ENCODE measurements at places on chromosomes 16 and 17. TPM values are rescaled to one million over a fixed set of nuclear protein-coding genes. Genes with fewer than 3 reads are reported as not detected.

The CD300H gene
- not detected for total RNA-seq

The PRSS33 gene
- total RNA-seq, result 0.73 TPM

The SLC13A2 gene
- not detected for total RNA-seq

The VTN gene
- 0.25 TPM for total RNA-seq

The SOX8 gene
- total RNA-seq, result 3.0 TPM

The GRB7 gene
- total RNA-seq, result 8.0 TPM

- no peak for DNase-seq
Observed at GRCh38 chr17:57587193-57587969, 157.7 kb downstream of the CCDC182 start.

- no peak for DNase-seq
Observed at GRCh38 chr16:23333034-23333579, 31.0 kb downstream of the SCNN1B start.

DNA sequence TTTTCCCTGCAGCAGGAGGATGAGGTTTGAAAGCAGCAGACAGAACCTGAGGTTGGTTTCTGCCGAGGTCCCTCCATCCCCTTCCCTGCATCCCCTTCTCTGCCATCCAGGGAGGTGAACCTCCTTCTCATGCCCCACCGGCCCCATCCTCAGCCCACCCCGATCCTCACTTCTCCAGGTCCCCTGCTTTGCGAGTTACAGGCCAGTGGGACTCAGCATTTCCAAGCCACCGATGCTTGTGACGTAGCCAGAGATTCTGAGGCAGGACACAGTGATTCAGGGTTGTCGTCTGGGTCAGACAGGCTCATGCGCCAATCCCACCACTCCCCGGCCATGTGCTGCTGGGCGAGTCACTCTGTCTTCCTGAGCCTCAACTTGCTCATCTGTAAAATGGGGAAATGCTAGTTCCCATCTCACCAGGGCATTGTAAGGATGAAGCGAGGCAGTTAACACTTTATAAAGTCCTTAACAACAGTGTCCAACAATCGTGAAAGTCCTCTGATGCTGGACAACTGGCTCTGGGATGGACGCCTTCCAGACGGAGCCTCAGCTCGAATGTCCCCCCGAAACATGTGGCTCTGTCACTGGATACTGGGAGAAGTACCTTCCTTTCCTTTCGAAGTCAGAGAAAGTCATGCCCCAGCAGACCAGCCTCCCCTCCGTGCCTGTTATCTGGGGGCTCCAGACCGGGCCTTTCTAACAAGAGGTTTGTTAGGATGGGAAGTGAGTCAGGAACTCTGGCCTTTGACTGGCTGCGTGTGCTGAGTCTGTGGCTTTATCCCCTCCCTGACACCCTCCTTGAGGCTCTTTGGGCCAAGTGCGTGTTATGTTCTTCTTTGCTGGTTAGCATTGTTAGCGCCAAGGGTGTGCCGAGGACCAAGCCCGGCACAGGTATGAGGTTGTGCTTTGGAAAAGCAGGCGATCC, 21.9 kb downstream of the SEC14L5 start:
- no peak for DNase-seq

DNA sequence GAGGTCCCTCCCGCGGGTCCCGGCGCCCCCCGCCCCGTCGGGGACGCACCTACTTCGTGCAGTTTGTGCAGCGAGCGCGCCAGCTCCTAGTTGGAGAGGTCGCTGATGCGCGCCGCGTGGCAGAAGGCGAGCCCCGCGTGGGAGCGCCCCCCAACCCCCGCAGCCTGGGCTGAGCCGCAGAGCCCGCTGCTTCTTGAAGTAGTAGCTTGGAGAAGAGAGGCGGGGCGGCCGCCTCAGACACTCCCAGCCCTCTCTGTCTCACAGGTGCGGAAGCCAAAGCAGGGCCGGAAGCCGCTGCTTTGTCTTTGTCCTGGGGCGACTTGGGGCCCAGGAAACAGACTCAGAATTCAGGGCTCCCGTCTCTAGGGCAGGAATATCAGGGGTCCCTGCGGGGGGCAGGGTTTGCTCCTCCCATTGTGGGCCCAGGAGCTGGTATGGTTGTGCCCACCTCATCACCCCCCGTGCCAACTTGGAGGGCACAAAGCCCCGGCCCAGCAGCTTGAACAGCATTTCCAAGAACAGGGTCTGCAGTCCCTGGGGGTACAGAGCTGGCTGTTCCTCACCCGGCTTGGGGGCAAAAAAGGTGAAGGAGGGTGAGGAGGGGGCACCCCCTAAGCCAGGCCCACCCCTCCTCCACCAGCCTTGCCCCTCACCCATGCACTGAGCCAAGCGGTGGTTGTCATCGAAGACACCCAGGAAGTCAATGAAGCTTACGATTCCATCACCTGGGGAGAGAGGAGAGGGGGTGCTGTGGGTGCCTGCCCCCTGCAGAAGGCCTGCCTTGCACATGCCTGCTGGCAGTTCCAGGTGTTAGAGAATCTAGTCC, 13.5 kb downstream of the SPATA32 start:
- peak; percentile 81 for DNase-seq

- DNase-seq, result no peak
Observed at GRCh38 chr17:69876757-69877156, 198.3 kb upstream of the KCNJ16 start.

DNA sequence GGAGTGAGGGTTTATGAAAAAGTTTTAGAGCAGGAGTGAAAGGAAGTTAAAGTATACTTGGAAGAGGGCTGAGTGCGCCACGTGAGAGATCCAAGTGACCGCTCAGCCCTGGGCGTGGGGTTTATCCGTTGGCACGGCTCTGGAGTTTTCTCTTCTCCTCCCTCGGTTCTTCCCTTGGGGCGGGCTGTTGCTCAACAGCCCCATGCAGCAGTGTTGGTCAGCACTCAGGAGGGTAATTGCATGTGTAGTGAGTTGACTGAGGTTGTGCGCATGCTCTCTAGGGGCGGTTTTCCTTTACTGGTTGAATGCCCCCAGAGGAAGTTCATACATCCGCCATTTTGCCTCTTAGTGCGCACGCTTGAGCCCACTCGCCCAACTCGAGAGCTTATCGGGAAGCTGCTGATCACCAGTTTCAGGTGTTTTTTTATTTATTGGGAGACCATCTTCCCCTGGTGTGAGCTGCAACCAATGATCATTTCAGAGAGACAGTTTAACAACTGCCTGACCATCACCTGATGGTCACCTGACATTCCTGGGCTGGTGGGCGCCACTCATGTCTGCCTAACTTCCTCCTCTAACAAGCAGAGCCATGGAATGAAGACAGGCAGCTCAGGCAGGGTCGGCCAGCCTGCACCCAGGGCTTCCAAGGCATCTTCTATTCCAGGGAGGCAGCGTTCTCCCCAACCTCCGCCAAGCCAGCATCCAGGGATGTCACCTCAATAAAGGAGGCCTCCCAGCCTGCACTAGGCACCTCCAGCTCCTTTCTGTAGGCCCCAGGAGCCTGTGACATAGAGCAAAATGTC, 41.3 kb upstream of the DNAH17 start:
- DNase-seq, result no peak

DNA sequence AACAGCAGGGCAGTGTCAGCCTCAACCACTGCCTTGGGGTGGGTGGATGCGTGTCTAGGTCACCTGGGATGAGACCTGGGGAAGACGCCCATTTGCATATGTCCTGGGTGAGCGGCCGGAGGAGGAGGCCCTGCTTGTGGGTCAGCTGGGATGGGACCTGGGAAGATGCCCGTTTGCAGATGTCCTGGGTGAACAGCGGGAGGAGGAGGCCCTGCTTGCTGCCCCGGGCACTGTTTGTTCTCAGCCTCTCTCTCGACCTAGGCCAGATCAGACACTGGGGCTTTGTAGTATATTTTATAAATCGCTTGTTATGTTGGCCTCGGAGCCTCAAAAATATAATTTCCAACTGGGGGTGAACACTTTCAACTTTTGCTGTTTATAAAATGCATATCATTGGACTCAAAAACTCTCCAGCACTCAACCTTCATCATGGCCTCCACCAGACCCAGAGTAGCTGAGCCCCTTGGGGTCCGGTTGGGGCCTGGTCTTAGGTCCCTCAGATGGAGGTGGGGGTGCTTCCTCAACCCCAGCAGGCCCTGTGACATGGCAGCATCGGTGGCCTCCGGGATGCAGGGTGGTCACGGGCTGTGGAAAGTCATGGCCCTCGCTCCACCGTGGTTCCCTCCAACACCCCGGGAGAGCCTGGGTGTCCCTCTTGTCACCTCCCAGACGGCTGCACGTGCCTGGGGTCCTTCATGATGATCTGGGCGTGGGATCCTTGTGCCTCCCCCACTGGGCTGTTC, 17.3 kb downstream of the DBNDD1 start:
- DNase-seq, result no peak

DNA sequence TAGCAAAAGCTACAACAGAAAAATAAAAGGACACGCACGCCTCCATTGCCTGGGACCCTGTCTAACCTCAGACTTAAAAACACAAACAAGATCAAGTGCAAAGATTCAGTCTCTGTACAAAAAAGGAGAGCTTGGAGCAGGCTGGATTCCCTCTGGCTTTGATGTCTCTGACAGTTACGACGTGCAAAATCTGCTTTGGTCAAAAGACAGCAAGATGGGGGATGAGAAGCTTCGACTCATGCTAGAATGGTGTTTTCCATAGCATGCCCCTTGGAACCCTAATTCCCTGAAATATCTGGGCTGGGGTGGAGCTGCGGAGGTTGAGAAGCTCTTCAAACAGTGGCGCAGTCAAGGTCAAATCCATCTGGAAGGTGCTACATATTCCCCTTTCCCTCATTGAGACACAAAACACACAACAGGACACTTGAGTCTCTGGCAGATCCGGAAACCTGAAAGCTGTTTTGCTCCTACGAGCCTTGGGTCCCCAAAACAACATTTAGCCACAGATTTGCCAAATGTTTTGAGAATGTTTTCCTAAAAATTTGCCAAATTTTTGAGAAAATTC, 9.1 kb downstream of the MYH11 start:
- no peak for DNase-seq

DNA sequence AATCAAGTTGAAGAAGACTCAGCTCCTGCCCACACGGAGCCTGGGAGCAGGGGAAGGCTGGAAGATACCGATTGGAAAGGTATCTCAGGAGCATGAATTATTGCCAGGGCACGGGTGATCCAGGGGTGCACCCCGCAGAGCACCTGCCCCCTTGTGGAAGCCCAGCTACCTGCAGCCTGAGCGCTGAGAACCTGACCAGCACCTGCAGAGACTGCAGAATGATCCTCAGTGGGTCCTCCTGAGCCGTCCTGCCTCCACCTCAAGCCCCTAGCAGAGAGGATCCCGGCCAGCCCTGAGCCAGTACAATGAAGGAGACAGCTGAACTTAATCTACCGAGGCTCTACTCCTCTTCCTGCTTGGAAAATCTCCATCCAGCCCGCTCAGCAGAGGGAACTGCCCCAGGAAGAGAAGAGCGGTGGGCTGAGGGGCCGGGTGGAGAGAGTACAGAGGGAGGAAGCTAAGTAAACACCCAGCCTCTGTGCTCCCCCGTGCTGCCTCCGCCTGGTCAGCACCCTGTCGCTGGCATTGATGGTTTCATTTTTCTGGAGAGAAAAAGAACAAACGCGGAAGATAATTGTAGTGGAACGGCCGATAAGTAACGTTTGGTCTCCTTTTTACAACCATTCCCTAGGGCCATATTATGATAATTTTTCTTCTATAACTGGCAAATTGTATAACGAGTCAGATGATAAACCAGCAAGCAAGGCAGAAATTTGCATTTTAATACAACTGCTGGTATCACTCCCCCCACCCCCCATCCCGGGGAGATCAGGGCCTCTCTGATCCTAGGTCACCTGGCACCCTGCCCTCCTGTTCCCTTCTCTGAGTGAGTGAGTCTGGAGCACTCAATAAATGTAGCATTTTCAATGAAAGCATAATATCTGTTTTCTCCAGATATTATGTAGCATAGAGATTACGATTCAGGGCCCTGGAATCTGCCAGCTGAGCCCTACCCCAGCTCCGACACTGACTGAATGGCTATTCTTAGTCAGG, 204.5 kb upstream of the RPL38 start:
- DNase-seq, result peak; percentile 69

GRCh38 chr17:47218896-47219430, 9.8 kb downstream of the MYL4 start:
- no peak for DNase-seq

DNA sequence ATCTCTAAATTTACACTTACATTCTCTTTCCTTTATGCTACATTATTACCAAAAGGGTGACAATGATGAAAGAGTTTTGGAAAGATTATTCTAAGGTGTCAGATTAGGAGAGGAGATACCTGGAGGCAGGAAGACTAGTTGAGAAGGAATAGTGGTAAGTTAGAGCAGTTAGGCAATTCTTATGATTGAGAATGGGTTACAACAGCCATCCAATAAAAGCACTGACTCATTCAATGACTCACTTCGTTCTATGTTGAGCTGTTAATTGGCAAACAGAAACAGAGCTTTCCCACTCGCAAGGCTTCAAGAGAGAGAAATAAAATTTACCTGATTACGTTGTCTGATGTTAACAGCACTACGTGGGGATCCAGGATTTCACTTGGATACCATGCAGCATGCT, 5.8 kb downstream of the NUP88 start:
- DNase-seq, result no peak

DNA sequence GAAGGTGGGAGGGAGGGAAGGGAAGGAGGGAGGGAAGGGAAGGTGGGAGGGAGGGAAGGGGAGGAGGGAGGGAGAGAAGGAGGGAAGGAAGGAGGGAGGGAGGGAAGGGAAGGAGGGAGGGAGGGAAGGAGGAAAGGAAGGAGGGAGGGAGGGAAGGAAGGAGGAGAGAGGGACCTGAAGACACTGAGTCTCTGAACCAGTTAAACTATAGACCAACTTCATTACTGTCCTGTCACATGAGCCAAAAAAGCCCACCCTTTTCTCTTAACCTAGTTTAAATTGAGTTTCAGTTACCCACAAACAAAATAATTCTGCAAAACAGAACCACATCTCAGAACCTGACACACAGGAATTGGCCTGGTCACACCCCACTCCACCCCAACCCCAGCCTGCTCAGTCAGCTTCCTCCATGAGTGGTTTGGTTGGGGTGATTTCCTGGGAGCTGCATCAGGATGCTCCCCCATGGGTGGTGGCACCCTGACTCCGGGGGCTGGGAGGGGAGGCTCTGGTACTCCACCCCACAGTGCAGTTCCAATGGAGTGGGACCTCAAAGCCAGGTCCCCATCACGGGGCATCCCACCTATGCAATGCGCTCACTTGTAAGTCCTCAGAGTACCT, 4.7 kb upstream of the PRR29 start:
- DNase-seq, result peak; percentile 1

- no peak for DNase-seq
Observed at GRCh38 chr17:60679287-60679686, 1.6 kb downstream of the BCAS3 start.

DNA sequence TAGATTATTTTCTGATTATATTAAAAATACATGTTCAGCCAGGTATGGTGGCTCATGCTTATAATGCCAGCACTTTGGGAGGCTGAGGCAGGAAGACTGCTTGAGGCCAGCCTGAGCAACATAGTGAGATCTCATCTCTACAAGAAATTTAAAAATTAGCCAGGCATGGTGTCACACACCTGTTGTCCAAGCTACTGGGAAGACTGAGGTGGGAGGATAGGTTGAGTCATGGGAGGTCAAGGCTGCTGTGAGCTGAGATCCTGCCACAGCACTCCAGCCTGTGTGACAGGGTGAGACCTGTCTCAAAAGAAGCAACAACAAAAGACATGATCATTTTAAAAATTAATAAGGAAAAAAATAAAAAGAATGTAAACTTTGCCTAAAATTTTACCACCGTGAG, 40.7 kb downstream of the PRAC1 start:
- no peak for DNase-seq

GRCh38 chr17:45226576-45226975, 4.9 kb downstream of the FMNL1 start:
- DNase-seq, result no peak

Data from neural progenitor cell (in vitro differentiated cells).